ENCODE measurements at places on chromosomes 5 and 9. TPM values are rescaled to one million over a fixed set of nuclear protein-coding genes. Genes with fewer than 3 reads are reported as not detected.

GPX3 gene
- 17.1 TPM for polyA plus RNA-seq

EIF4E1B gene
- not detected for polyA plus RNA-seq

- no peak for DNase-seq
Measured at GRCh38 chr9:113625486-113625885, 162.0 kb downstream of the RGS3 start.

GRCh38 chr9:134544388-134545214, 97.0 kb upstream of the COL5A1 start:
- peak; percentile 29 for DNase-seq

- DNase-seq, result no peak
Measured at GRCh38 chr9:8845376-8845775, 1045.8 kb upstream of the DMAC1 start.

DNA sequence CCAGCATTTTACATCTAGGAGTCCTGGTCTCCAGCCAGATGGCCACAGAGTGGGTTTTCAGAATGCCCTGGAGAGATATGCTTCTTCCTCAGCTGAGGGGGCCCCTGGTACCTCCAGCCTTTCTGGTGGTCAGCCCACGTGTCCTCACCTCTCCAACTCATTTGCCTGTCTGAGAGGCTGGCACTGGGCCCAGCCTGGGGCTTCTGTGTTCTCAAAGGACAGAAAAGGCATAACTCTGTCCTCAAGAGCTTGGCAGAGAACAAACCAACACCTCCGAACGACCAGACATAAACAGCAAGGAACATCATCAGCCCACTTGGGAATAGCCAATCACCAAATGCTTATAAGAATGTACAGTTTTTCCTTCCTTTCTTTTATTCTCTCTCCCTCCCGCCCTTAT, 17.1 kb downstream of the ENG start:
- no peak for DNase-seq

DNA sequence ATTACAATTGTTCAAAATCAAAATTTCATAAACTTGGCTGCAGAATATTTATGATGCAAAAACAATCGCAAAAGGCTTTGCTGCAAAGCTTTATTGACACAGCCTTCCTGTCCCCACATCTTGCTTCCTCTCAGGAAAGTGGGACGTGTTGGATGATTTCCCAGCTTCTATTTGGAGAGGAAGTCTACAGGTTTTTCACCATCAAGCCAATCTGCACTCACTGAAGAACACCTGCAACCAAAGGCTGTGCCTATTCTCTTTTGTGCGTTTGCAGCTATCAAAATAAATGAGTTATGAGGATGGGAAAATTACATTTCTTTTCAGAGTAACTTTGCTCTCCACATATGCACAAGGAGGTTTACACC, 214.4 kb downstream of the PLK2 start:
- DNase-seq, result peak; percentile 90

- no peak for DNase-seq
Measured at GRCh38 chr5:160456480-160457177, 35.0 kb downstream of the PTTG1 start.

DNA sequence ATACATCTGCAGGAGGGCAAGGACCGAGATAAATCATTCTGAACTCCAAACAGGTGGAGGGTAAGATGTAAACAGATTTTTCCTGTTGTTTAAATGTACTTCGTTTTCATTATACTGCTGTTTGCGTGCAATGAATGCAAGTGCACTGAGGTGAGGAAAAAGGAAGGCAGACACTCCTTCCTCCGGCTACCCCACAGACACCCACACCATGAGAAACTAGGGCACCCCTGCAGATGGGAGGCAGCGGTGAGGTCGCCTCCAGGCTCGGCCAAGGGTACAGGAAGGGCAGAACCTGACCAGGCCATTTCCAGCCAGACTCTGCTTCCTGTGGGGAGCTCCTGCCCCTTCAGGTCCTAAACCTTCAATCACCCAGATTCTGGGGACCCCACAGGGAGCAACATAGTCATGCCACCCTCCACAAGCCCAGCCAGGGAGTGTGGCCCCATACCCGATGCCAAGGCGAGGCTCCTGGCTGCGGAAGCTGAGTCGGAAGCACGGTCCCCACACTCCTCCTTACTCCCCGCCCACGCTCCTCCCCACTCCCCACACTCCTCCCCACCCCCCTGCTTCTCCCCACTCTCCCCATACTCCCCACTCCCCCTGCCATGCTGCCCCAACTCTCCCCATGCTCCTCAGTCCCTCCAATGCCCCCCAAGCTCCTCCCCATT, 37.1 kb downstream of the VAV2 start:
- no peak for DNase-seq

DNA sequence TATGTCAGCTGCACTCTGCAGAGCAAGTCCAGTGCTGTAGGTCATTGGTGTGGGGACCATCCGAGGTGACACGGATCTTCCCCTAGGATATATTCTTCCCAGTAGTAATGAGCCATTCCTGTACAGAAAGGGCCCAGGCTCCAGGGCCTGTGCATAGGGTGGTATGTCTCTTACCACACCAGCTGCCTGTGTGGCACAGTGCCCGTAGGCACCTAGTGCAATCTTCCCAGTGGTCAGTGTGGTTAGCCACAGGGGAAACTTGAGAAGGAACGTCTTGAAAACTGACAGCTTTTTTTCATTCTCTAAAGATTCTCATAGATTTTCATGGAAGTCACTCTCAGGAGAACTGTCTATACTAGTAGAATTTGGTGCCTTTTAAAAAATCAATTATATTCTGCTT, 39.8 kb downstream of the CYSTM1 start:
- no peak for DNase-seq

Data from endothelial cell of umbilical vein (primary cell).